ENCODE measurements at places on chromosomes 7 and 10.

DNA sequence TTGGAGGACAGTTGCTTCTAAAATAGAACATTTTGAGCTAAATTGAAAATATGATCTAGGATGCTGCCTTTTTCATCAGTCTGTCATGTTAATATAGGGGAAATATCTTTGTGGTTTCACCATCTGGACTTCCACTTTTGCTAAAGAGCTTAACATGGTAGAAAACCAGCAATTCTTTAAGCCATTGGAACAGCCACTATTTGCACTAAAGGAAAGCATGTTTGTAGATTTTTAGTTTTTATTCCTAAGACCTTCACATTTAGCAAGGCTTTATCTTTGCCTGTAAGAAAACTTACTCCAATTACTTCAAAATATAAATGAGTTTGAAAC is 291.0 kb downstream of the RNLS start:
- DNase-seq = no peak

DNA sequence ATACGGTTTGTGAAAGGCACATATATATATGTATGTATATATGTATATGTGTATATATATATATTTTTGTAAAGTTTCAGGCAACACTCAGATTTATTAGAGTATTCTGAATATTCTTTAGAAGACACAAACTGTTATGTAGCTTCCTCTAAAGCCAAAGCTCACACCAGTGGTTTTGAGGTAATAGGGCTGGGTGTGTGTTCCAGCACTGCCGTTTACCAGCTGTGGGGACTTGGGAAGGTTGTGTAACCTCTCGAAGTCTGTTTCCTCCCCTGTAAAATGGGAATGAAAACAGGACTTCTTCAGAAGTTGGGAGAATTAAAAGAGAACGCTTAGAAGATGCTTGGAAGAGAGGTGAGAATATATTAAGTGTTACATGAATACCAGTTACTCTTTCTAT is 94.8 kb downstream of the PRPF18 start:
- DNase-seq = no peak

GRCh38 chr7:120033114-120033513 is 239.9 kb upstream of the KCND2 start:
- no peak for DNase-seq

DNA sequence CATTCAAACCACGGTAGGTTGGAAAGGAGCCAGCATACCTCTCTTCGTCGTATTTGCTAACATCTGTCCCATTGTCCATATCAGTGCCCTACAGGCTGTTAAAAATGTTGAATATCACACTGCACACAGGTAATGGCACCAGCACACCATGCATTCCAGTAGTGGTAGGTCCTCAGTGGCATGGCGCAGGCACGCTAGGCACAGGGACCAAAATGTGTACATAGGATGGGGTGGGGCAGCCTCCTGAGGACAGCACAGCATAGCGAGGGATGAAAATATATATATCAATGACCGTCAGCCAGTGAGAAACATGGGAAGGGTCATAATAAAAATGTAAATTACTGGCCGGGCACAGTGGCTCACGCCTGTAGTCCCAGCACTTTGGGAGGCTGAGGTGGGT is 99.9 kb upstream of the CTBP2 start:
- no peak for DNase-seq

DNA sequence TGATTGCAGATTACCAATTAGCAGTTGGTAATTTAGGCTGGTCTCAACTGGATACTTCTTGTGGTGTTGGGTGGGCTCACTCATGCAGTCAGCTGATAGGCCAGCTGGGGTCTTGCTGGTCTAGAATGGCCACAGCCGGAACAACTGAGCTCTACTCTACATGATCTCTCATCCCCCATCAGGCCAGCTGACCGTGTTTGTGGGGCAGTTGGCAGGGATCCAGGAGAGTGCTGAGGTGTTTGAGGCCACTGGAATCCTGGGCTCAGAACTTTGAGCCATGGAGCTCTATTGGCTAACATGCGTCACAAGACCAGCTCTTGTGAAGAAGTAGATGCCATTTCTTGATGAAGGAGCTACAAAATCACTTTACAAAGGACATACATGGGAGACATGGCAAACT is 242.4 kb downstream of the GFRA1 start:
- DNase-seq = no peak

DNA sequence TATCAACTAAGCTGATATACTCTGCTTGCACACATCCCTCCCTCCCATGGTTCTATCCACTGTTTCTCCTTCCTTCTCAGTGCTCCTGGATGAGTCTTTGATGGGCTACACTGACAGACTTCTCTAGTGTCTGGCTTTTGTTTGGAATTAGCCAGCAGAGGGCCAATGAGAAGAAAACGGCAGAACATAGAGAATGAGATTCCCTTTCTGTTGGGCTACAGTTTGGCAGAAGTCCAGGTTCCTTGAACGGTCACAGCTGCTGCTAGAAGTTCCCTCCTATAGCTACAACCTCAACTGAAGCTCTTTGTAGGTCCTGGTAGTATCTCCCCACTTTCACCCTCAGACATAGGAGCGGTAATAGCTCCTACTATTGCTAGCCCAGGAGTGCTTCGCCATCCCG is 251.1 kb upstream of the LRRN3 start:
- peak; percentile 62 for DNase-seq

DNA sequence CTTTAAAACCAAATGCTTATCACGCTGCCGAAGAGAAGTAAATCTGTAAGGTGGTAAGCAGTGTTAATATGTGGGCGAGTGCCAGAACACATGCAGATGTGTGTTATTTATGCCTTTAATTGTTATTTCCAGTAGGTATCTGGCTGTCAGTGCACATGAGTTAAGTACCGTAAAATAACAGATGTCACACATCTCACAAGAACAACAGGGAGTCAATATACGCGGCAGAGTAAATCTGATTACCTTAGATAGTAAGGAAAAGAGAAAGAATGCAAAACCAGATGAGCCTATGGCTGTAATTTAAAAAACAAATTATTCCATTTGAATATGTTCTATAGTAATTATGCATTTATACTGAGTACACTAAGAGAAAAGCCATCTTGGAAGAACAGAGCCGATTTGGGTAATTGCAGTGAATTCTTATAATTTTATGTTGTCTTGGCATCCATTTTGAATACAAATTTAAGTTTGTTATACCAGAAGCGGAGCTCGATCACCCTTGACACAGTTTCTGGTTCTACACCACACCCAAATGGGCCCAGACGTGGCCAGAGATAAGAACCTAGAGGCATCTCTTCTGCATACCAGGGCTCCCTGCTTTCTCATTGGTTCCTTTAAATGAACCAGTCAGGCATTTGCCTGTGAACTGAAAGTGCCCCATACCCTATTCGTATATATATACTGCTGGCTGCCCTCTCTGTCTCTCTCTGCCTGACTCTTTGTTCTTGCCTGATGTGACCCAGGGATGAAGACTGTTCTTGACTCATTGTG is 34.8 kb downstream of the DNAJB9 start:
- no peak for DNase-seq

DNA sequence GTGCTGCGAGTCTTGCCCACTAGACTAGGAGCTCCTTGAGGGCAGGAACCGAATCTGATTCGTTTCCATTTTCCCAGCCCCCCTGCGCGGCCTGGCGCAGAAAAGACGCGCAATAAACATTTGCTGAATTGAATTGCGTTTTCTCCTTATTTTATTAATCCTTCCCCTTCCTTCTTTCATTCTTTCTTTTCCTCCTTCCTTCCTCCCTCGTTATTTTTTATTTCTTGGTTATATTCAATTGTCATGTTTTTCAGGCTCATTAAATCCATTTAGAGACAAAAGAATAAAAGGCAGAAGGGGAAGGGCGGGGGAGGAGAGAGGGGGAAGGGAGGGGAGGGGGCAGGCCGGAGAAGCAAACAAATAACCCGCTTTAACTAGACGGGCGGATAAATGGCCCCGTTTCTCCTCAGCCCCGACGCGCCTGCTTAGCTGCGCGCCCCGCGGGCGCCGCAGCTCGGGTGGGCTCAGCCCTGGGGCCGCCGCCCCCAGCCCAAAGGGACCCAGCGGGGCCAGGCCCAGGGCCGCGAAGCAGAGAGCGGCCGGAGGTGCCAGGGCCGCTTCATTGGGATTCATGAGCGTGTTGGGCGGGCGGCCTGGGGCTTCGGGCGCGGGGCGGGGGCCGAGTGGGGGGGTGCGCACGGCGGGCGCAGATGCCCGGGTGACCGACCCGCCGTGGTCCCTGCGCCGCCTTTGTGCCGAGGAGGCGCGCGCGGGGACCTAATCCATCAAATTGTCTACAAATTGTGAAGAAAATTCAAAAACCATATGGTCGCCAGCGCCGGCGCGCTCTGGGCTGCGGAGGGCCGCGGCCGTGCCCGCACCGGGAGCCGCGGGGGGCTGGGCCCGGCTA is 5.0 kb downstream of the LBX1 start:
- no peak for DNase-seq

- no peak for DNase-seq
These were observed 130.0 kb upstream of the LANCL2 start for GRCh38 chr7:55235115-55235514.

DNA sequence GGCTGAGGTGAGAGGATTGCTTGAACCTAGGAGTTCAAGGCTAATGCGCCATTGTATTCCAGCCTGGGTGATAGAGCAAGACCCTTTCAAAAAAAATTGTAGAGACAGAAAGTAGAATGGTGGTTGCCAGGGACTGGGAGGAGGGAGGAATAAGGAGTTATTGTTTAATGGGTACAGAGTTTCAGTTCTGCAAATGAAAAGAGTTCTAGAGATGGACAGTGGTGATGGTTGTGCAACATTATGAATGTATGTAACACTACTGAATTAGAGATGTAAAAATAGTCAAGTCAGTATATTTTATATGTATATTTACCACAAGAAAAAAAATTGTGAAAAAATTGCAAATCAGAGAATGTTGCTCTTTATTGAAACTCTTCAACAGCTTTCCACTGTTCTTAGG is 266.5 kb upstream of the NPY start:
- no peak for DNase-seq

- no peak for DNase-seq
These were observed 6.3 kb upstream of the MYO1G start for GRCh38 chr7:44985033-44985695.

- DNase-seq = no peak
These were observed 7.0 kb downstream of the GPR26 start for GRCh38 chr10:123673198-123673597.

- no peak for DNase-seq
These were observed 16.9 kb downstream of the ZNF713 start for GRCh38 chr7:55903985-55904759.

DNA sequence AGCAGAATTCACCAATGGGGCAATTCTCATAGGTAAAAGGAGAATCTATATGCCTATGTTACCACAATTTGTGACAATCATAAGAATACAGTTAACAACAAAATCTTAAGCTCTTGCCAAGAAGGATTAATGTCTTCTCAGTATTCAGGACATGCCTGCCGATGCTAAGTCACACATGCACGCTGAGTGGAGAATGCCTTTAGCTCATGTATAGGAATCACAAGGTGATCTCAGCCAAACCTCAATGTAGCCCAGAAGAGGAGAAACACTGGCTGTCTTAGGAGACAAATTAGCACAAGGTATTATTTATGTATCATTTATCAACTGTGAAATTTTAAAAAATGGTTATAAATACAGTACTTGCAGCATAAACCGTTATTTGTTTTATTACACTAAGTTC is 2.7 kb downstream of the HTR7 start:
- DNase-seq = no peak

DNA sequence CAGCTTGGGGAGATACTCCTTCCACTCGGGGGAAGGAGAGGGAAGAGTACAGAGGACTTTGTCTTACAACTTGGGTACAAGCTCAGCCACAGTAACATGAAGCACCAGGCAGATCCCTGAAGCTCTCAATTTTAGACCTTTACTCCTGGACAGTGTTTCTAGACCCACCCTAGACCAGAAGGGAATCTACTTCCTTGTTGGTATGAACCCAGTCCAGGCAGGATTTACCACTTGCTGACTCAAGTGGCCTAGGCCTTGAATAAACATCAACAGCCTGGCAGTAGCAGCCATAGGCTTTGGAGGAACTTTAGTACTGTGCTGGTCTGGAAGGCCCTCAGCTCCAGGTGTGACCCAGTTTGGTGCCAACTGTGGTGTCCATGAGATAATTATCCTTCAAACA is 173.1 kb downstream of the ADRA2A start:
- DNase-seq = peak; percentile 67

DNA sequence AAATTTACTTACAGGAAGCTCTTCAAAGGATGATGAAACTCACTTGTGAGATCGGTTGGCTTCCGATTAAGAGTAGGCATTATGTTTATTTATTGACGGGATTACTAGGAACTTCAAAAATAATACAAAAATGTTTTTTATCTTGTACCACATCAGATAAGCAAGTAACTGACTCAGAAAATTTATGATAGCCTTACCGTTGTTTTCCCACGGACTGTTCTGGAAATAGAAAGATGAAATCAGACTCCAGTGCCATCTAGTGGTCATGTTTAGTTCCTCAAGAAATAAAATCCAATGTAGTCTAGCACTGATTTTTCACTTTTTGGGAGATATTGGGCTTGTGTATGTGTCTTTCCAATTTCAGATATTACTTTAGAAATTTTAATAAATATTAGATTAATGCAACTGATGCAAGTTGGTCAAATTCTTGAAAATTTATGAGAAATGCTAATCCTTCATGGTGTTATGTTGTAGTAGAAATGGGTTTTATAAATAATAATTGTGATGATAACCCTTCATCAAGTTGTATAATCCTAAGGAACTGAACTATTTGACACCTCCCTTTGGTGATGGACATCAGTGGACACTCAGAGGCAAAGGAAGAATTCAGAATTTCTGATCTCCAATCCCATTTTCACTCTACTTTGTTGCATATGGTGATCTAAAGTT is 168.8 kb downstream of the TMEM26 start:
- DNase-seq = peak; percentile 15

- DNase-seq = no peak
These were observed 341.7 kb downstream of the DNAJB6 start for GRCh38 chr7:157678501-157678900.

GRCh38 chr7:87499494-87499893 is 24.0 kb upstream of the ABCB4 start:
- no peak for DNase-seq

DNA sequence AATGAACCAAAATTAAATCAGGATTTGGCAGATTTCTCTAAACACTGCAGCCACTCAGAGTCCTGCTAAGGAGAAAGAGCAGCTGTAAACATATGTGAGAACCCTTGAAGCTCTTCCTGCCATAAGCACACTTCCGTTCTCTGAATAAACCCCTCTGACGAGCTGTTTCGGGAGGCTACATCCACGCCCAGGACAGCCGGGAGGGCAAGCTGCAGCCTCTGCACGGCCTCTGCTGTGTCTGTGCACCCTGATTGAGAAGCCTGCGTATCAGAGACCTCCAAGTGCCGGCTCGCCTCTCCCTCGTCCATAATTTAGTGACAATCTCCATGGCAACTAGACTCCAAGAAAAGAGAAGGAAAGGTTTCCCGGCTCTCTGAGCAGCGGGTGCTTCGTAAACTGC is 114.4 kb downstream of the PTPRN2 start:
- DNase-seq = peak; percentile 83

DNA sequence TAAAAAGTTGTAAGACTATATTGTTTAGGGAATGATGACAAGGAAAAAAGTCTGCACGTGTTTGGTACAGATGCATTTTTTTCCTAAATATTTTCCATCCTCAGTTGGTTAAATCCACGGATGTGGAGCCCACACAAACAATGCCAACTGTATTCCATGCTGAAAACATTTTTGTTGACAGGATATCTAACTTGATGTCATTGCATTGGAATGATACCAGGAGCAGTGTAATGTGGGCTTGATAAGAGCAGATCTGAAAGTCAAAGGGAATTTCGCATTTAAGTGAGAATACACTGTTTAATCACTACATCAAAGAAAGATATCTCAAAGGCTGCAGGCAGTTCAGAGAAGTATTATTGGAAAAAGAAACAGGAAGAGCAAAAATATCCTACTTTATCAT is 49.5 kb upstream of the TMEM140 start:
- no peak for DNase-seq

- DNase-seq = no peak
These were observed 34.3 kb upstream of the HERPUD2 start for GRCh38 chr7:35729061-35729783.

- DNase-seq = no peak
These were observed 911 bp upstream of the HNRNPH3 start for GRCh38 chr10:68330852-68331454.
